ENCODE measurements at places on chromosomes 3 and 15.

- no peak for DNase-seq
Measured at GRCh38 chr15:68792901-68793766, 27.6 kb downstream of the ANP32A start.

GRCh38 chr15:64500695-64501395 lies 40.5 kb downstream of the ZNF609 start:
- no peak for DNase-seq

DNA sequence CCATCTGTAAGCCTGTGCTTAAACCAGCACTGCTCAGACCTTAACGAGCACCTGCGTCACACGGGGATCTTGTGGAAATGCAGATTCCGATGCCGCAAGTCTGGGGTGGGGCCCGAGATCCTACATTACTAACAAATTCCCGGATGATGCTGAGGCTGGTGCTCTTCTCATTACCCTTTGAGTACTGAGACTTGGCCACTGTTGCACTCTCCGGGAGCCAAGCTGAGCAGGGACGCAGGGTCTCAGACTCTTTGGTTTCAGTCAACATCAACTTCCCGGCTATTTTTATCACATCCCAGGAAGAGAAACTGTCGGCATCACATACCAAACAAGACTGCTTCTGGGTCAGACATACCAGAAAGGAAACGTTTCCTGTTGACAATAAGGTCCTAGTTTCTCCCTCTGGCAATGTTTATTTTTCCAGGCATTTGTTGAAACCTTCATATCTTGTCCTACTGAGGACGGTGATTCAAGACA lies 276.6 kb downstream of the SHQ1 start:
- DNase-seq, result no peak

DNA sequence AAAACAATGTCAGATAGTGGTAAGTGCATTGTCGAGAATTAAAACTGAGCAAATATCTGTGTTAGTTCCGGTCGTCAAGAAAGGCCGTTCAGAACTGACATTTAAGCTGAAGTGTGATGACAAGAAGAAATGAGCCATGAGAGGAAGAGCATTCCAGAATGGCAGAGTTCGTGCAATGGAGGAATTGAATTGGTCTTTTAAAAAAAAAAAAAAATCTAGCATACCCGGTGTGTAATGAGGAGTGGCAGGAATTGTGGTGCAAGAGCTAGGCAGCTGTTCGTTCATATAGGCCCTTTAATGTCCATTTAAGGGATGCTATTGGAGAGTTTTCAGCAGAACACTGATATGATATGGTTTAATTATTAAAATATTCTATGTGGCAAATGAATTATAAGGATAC lies 2.6 kb upstream of the GBE1 start:
- DNase-seq, result no peak

DNA sequence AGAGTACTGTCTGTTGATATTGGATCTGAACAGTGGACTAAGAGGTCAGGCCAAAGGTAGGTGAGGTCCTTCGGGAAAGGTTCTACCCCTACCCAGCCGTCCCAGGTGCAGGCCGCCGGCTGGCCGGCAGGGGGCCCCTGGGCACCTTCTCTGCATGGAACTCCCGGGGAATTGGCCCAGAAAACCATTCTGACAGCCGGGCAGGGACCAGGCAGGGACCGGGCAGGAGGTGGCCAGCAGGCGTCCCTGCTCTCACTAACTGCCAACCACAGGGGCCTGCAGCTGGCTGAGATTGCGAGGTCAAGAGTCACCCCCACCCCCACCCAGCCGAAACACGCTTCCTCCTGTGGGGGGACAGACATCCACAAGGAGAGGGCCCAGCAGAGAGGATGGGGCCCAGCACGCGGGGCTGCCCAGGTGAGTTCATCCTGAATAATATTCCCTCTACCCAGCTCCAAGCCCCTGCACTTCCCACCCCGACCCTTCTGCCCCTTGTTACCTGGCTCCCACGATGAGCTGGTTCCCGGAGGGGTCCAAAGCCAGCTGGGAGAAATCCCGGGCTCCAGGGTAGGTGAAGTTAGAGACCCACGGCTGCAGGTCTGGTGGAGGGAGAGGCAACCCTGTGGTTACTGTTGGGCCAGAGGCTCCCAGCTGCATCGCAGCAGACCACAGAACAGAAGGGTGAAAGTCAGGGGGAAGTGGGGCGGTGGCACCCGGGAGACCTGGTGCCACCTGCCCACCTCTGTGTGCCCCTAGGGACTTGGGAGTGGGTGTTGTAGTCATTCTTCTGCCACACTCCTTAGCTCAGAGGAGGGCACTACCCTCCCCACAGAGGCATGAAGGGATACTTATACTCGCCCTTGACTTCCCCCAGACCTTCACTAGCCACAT lies 84.4 kb downstream of the SEMA5B start:
- no peak for DNase-seq

- no peak for DNase-seq
Measured at GRCh38 chr15:43218908-43219706, 1.7 kb downstream of the EPB42 start.

DNA sequence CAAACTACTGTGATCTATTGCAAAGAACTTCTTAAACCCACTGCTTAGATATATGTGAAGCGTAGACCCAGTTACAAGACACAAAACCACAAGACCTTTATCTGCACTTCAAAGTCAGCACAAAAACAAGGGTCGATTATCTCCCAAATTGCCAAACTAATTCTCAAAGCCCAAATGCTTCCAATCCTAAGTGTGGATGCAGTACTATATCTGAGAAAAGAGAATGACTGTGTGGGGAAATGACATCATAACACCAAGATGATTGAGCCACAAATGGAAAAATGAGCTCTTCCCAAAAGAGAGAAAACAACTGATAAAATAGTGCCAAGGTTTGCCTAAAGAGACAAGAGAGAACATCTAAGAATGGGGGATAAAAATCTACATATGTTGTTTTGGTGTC lies 86.2 kb downstream of the MEIS2 start:
- DNase-seq, result no peak

- no peak for DNase-seq
Measured at GRCh38 chr15:64474846-64475245, 14.5 kb downstream of the ZNF609 start.
